ENCODE measurements at places on chromosomes 1 and 21. TPM values are rescaled to one million over a fixed set of nuclear protein-coding genes. Genes with fewer than 3 reads are reported as not detected.

PCP4L1 gene
- polyA plus RNA-seq = not detected

EPS8L3 gene
- polyA plus RNA-seq = not detected

LCE1B gene
- not detected for polyA plus RNA-seq

CLCA1 gene
- polyA plus RNA-seq = not detected

RXRG gene
- not detected for polyA plus RNA-seq

KIF17 gene
- 0.09 TPM for polyA plus RNA-seq

RNPEP gene
- polyA plus RNA-seq = 127 TPM

MCOLN3 gene
- not detected for polyA plus RNA-seq

PDE9A gene
- 0.52 TPM for polyA plus RNA-seq

TMPRSS2 gene
- polyA plus RNA-seq = not detected

HLX gene
- 43.0 TPM for polyA plus RNA-seq

LIPI gene
- not detected for polyA plus RNA-seq

CCDC181 gene
- polyA plus RNA-seq = not detected

SH2D1B gene
- 2.9 TPM for polyA plus RNA-seq

CTSS gene
- 6,327 TPM for polyA plus RNA-seq

TNFRSF1B gene
- 761 TPM for polyA plus RNA-seq

PADI1 gene
- not detected for polyA plus RNA-seq

ATG4C gene
- 17.5 TPM for polyA plus RNA-seq

FALEC gene
- polyA plus RNA-seq = not detected

CFAP74 gene
- not detected for polyA plus RNA-seq

SH2D2A gene
- not detected for polyA plus RNA-seq

IL24 gene
- polyA plus RNA-seq = not detected

INAVA gene
- not detected for polyA plus RNA-seq

RAD54L gene
- not detected for polyA plus RNA-seq

KIF14 gene
- 0.05 TPM for polyA plus RNA-seq

GBP2 gene
- 46.1 TPM for polyA plus RNA-seq

PDPN gene
- not detected for polyA plus RNA-seq

PGLYRP4 gene
- polyA plus RNA-seq = not detected

ORC1 gene
- 0.27 TPM for polyA plus RNA-seq

TMCO4 gene
- polyA plus RNA-seq = 7.9 TPM

RNF186 gene
- polyA plus RNA-seq = not detected
